Iris pigment epithelial cell (primary cell): ENCODE measurements at places on chromosomes 2 and 18.

GRCh38 chr18:21747764-21748693 lies 7.4 kb downstream of the MIB1 start:
- peak; percentile 4 for DNase-seq

DNA sequence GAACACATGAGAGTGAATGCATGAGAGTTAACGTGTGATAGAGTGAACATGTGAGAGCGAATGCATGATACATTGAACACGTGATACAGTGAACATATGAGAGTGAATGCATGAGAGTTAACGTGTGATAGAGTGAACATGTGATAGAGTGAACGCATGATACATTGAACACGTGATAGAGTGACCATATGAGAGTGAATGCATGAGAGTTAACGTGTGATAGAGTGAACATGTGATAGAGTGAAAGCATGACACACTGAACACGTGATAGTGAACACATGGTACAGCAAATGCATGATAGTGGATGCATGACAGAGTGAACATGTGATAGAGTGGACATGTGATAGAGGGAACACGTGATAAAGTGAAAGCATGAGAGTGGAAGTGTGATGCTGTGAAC lies 517.9 kb downstream of the EIPR1 start:
- DNase-seq: no peak

DNA sequence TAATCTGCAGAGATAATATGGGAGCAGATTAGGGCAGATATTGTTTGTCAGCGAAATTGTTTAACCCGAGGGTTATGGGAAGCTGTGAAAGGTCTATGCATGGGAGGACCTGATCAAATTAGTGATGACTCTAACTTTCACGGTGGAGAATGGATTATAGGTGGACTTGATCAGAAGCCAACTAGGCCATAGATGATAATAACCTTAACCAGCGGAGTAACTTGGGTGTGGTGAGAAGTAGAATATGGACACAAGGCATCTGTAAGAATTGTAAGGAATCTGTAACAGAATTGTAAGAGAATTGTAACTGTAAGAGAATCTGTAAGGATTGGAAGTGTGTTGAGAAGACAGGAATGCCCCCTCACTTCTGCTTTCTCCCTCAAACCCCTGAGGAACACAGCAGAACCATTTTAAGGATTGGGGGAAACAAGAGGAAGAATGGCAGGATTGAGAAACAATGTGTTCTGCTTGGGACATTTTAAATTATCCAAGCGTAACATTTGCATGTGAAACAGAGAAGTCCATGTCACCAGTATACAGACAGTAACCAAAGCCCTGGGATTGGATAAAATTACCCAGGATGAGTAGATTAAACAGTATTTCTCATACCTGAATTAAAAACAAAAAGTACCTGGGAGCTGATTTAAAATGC lies 14.9 kb upstream of the SLC39A10 start:
- DNase-seq: no peak

DNA sequence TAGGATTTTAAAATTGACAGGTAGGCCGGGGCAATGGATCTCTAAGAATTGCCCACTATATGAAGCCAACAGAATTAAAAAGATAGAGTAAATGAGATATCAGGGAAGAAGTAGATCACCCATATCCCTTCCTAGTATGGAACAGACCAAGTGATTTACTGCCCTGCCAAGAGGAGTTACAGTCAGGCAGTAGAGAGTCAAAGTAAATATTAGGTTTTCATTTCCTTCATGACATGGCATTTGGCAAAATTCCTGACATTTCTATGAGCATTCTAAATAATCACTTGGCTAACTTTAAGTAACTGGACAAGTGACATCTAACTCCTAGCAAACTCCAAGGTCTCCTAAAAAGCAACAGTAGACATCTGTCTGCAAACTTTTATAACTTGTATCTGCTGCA lies 33.5 kb downstream of the GALNT5 start:
- DNase-seq: no peak

GRCh38 chr2:11493282-11493681 lies 27.3 kb upstream of the E2F6 start:
- no peak for DNase-seq
